NCI-H460 (cell line): ENCODE measurements at places on chromosomes 7 and 10.
A peak's percentile ranks its signal among the peaks of the same experiment; 100 is the strongest.

DNA sequence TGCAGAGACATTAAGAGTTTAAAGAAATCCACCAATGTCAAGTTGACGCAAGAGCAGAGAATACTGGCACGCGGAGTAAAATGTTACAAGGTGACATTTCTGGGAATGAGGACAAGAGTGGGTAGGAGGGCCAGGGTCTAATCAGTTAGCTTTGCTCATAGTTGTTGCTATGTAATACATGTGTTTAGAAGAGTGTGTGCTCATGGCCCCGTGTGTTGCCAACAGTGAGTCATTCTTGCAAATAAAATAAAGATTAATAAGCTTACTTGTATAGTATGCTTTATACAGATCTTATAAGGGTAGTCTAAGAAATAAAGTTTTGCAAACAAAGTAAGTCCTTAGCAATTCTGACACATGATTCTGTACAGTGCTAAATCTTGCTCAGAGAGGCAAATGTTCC is 64.5 kb downstream of the DNMBP start:
- no peak for DNase-seq

DNA sequence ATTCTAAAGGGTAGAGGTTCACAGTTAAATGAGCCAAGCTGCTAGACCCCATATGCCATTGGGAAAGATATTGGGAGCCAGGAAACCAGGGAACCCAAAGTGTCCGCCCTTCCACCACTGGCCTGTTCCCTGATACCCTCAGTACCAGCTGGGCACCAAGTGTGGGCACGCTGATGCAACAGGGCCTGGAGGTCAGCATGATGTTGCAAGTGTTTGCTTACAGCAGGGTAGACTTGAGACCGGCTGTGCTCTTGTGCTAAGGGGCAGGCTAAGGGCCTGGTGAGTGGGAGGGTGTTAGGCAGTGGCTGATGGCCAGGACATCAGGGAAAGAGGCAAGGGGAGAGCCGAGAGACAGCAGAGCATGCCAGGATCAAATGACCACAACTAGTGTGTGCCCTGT is 21.0 kb upstream of the MYL7 start:
- DNase-seq = no peak

GRCh38 chr10:31709028-31709427 is 219.6 kb downstream of the ARHGAP12 start:
- DNase-seq = peak; percentile 2

GRCh38 chr7:7756577-7756976 is 38.2 kb upstream of the RPA3 start:
- DNase-seq = no peak

DNA sequence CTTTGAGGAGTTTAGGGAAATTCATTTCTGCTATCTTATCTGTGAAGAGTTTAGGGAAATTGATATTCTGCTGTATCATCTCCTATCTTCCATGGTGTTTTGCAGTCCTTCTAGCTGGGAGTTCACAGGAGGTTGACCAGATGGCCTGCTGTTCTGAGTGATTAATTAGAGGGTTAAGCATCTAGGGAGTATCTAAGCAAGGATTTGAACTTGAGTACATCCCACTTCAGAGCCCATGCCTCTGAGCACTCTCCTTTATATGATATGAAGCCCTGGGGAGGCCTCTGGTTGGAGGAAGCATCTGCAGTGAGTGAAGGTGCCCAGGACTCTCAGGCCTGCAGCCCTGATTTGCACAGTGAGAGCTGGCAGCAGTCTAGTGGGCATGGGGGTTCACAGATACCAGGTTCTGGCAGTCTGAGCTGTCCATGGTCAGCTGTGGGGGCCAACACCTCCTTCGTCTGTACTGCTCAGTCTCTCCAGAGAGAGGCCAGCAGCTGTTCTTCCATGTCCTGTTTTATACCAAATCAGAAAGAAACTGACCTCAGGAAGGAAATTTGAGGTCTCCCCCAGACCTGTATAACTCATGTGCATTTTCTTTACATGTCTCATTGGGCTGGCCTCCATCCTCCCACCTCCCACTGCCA is 156.9 kb downstream of the PLCE1 start:
- DNase-seq = no peak

GRCh38 chr10:84293574-84294016 is 34.8 kb upstream of the CCSER2 start:
- DNase-seq = no peak

GRCh38 chr10:59624951-59625350 is 84.7 kb downstream of the SLC16A9 start:
- DNase-seq = no peak

GRCh38 chr10:127934383-127934782 is 27.5 kb downstream of the PTPRE start:
- no peak for DNase-seq

DNA sequence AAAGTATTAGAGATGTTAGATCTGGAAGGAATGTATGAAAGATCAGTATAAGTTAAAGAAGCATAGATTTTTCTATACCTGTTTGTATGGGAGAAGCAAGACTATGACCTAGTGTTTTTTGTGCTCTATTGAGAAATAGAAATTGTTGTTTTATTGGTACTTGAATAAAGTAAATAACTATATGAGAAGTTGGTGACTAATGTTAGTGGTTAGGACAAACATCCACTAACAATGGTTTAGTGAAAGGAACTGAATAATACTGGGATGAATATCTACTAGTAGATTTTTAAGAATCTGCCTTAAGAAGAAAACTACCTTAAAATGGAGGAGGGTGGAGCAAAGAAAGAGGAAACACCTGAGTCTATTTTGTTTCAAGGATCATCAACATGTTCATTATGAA is 521.1 kb upstream of the POT1 start:
- DNase-seq = no peak

DNA sequence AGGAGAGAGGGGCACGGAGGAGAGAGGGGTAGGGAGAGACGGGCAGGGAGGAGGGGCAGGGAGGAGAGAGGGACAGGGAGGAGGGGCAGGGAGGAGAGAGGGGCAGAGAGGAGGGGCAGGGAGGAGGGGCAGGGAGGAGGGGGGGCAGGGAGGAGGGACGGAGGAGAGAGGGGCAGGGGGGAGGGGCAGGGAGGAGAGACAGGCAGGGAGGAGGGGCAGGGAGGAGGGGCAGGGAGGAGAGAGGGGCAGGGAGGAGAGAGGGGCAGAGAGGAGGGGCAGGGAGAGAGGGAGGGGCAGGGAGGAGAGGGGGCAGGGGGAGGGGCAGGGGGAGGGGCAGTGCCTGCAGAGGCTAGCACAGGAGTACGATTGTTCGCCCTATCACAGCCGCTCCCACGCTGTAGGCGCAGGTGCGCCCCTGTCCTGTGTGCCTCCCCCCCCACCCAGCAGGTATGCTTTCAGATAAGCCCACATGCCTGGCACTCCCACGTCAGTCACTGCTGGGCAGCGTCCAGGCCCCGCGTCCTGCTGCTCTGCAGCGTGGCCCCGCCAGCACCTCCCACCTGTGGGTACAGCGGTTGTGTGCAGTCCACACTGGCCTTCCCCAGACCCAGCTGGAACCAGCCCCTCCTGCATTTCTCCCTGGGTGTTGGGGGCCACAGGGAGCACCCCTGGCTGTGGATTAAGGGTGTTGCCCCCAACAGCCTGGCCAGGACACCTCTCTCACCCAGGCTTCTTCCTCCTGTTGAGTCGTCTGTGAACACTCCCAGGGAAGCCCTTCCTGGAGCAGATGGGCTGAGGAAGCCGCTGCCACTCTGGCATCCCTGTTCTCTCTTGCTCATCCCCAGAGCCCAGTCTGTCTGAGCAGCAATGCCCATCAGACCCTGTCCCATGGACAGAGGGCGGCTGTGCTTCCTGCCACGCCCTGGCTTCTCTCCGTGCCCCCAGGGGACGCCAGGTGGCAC is 10.8 kb downstream of the NKX6-2 start:
- no peak for DNase-seq

- no peak for DNase-seq
Measured at GRCh38 chr7:23346316-23346715, 47.2 kb downstream of the MALSU1 start.

GRCh38 chr7:98303906-98304305 is 22.4 kb downstream of the BRI3 start:
- no peak for DNase-seq

DNA sequence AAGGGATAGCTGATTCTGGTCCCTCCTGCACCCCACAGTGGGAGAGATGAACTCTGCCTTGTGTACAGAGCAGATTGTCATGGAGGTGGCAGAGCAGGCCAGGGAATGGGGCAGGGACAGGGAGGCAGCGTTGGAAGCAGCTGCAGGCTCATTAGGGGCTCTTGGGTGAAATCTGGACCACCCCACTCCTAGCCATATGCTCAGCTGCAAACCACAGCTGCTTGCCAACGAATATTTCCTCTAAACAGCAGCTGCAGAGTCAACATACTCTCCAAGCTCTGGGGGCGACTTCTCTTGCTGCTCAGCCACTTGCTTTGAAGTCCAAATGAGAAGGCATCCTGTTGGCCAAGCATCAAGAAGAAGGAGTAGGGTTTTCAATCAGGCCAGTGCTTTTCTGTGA is 302.3 kb upstream of the AUTS2 start:
- no peak for DNase-seq

GRCh38 chr10:101781984-101782810 is 1.0 kb downstream of the NPM3 start:
- DNase-seq = no peak

DNA sequence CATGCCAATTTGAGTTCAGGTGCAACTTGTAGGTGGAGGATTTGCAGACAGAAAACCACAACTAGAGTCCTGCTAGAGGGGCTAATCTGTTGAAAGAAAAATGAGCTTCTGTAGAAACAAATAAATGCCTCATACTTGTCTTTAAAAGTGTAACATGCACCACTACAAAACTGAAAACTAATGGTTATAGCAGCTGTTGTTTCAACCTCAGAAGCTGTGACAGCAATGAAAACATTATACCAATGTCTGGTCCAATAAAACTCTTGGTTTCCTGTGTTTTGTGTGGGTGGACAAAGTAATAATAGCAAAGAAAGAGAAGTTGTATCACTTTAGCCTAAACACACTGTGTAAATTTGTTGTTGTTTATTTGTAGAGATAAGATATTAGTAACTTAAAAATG is 3.4 kb upstream of the PPP1R9A start:
- DNase-seq = no peak

DNA sequence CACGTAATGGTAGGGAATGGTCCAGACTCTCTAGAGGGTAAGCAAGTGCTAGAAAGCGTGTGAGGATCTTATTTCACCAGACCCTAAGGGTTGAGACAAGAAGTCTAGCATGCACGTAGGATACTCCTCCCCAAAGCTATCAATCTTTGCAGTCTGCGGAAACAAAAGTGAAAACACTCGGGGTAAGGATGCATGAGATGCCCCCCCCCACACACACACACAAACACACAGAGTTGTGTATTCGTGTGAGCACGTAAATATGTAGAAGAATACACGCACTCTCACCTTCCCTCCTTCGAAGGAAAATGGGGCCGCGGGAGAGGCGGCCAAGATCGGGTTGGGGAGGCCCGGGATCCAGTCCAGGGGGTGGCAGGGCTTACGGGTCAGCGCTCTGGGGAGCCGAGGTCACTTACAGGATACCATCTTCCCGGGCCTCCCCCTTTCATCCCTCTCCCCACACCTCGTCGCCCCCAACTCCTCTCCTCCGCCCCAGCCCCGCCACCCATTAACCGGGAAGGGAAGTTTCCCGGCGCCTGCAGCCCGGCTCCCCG is 455 bp downstream of the CUL2 start:
- DNase-seq = no peak

GRCh38 chr10:119657725-119658124 is 6.5 kb downstream of the BAG3 start:
- no peak for DNase-seq

- no peak for DNase-seq
Measured at GRCh38 chr7:143948733-143949132, 5.9 kb upstream of the OR2F1 start.

- DNase-seq = no peak
Measured at GRCh38 chr7:11436316-11436715, 395.7 kb downstream of the THSD7A start.

GRCh38 chr7:144780071-144780608 is 55.7 kb downstream of the TPK1 start:
- no peak for DNase-seq
